NCI-H1930 (cell line): ENCODE measurements at places on chromosomes 16 and 17.
A peak's percentile ranks its signal among the peaks of the same experiment; 100 is the strongest.

- no peak for DNase-seq
These were observed 26.7 kb upstream of the POLR3E start for GRCh38 chr16:22270525-22270924.

DNA sequence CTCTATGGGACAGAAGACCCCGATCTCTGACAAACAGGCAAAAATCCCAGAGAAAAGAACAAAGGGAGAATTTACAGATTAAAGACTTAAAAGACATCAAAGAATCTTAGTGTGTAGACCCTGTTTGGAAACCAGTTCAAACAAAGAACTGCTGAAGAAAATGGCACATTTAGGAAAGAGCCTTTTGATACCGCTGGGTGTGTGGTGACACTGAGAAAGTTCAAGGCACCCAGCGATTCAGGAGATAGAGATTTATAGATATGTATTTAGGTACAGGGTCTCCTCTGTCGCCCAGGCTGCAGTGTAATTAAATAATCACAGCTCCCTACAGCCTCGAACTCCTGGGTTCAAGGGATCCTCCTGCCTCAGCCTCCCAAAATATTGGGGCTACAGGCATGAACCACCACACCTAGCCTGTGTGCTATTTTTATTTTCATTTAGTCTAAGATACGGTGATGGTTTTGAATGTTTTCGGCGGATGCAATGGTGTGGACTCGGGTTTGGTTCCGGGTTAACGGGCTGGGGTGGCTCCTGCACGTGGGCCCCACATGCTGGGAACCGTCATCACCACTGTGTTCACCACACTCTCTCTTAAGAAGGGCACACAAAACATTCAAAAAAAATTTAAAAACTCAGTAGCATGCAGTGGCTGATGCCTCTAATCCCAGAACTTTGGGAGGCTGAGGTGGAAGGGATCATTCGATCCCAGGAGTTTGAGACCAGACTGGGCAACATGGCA lies 114.0 kb downstream of the ZNF778 start:
- DNase-seq: no peak

DNA sequence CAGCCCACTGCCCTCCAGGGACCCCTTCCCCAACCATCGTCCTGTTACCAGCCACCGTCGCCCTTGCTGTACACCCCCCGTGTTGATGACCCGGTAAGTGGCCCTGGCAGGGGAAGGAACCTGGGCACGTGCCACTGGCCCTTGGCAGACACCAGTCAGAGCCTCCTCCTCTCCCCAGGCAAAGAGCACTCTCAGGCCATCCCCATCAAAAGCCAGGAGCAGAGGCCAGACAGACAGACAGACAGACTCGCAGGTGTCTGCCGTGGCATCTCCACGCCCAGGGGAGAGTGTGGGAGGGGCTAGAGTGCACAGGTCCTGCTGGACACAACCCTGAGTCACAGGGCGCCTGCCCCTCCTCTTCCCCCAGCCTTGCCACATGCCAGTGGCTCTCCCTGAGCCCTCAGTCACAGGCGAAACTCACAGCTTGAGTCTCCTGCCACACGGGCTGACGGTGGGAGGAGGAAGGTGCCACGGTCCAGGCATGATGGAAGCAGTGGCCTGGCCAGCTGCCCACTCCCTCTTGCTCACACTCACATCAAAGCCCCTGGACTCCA lies 7.8 kb downstream of the CLCN7 start:
- no peak for DNase-seq

GRCh38 chr17:78289802-78290363 lies 58.5 kb downstream of the TMEM235 start:
- DNase-seq: peak; percentile 74

DNA sequence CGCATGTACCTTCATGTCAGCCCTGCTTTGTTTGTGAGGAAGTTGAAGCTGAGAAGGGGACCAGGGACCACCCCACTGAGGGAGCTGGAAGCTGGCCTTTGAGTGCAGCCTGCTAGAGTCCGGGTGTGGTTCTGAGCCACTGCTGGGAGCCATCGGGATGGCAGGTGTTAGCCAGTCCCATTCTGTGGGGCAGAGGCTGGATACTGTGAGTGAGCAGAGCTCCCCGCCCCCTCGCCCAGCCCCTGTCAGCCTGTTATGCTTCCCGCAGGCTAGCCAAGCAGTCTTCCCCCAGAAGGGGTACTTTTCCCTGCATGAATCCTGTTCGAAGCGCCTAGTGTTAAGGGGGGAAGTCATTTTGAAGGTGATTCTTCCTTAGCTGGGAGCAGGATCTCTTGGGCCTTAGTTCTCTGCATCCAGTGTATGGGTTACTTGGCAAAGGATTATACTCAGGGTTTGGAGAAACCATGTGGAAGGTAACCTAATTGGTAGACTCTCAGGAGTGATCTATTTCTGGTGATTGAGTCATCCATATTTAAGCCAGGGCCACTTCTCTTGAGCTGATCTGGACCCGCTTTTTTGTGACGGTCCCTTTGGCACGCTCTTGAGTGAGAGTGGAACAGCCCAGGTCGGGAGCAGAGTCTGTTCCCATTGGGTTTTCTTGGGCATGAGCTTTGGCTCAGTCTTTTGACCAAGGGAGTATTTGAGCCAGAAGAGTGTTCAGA lies 23.8 kb downstream of the AKAP1 start:
- DNase-seq: no peak

GRCh38 chr16:67040906-67041305 lies 12.0 kb downstream of the CBFB start:
- no peak for DNase-seq

DNA sequence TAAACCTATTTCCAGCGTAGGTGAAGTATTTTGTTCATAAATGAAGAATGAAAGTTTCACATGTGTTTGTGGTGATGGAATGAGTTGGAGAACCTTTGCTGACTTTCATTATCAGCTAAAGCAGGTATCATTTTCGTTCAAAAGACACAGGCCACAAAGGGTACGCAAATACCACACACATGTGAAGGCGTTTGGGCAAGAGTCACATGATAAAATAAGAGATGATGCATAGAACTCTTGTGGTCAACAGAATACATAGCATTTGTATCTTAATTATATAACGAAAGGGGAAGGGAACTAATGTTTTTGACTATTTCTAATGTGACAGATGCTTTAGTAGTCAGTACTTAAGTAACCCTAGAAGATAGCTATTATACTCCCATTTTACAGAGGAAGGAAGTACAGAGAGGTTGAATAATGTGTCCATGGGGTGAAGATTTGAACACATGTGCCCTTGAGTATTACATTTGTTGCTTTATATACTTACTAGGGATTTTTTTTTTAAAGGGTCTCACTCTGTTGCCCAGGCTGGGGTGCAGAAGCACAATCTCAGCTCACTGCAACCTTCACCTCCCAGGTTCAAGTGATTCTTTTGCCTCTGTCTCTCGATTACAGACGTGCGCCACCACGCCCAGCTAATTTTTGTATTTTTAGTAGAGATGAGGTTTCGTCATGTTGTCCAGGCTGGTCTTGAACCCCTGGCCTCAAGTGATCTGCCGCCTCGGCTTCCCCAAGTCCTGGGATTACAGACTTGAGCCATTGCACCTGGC lies 4.8 kb downstream of the RPA1 start:
- no peak for DNase-seq
